ENCODE measurements at places on chromosomes 2 and 18.

- no peak for DNase-seq
Measured at GRCh38 chr2:174663550-174663949, 65.9 kb upstream of the WIPF1 start.

- no peak for DNase-seq
Measured at GRCh38 chr2:67729474-67729873, 332.3 kb downstream of the ETAA1 start.

DNA sequence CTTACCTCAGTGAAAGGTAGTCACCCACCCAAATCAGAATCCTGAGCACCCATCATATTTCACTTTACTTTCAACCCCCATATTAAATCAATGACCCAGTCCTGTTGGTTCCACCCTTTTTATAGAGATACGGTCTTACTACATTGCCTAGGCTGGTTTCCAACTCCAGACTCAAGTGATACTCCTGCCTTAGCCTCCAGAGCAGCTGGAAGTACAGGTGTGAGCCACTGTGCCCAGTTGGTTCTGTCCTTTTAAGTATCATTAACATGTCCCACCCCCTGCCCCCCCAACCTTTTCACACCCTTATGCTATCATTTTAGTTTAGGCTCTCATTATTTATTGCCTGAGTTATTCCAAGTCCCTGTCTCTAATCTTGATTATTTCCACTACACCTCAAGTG, 28.7 kb downstream of the MSH6 start:
- DNase-seq = no peak

GRCh38 chr18:67600181-67601180, 84.0 kb upstream of the DSEL start:
- DNase-seq = peak; percentile 82

DNA sequence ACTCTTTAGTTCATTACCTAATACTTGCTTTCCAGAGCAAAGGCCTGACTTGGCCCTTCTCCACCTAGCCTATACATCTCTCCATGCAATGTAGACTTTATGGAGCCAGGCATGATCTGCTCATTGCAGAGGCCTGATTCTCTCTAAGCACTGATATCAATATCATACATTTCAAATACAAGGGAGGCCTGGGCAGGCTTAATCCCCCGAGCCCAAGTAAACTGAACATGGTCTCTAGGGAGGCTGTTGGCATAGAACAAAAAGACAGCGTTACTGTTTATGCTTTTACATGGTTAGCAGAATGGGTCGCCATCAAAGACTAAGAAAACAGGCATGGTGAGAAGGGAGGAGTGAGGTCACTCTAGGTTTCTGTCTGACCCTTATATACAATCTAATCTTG, 695.1 kb downstream of the ZEB2 start:
- DNase-seq = no peak
